Stimulated activated CD4-positive, alpha-beta T cell treated with anti-CD3 and anti-CD28 coated beads, Interleukin-1b, Interleukin-23, amount 100 ng/mL, for 24 hours (primary cell): ENCODE measurements at places on chromosomes 12 and 14.

- no peak for DNase-seq
Observed at GRCh38 chr14:61065656-61066055, 84.6 kb downstream of the SLC38A6 start.

- no peak for DNase-seq
Observed at GRCh38 chr12:40110586-40110985, 4.7 kb upstream of the SLC2A13 start.

- no peak for DNase-seq
Observed at GRCh38 chr12:45458854-45459807, 243.2 kb downstream of the ANO6 start.

GRCh38 chr12:116777245-116777644 lies 39.1 kb downstream of the RNFT2 start:
- DNase-seq = no peak

- DNase-seq = no peak
Observed at GRCh38 chr14:105187935-105188524, 6.9 kb upstream of the NUDT14 start.

DNA sequence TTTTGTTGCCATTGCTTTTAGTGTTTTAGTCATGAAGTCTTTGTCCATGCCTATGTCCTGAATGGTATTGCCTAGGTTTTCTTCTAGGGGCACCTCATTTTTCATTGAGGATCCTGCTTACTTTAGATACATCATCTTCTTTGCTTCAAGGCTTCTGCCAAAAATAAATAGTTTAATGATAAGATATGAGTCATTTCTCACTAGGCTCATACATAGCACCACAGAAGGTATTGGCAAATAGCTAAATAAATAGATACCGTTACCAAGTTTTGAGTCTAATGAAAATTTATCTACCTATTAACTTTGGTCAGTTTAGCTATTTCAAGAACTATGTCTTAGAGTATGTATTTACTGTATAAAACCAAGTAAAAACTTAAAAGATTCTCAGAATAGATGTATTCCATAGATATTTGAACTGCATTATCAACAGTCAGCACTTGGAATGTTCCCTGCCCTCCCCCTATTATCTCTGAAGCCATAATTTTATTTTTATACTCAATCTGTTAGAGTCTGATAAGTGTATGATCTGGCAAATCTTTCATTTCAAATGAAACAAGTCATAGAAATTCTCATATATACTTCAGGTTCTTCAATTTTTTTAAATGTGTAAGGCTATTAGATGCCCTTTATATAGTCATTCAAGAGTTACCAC lies 310.2 kb downstream of the CCDC91 start:
- no peak for DNase-seq

GRCh38 chr14:56587701-56588100 lies 8.1 kb downstream of the TMEM260 start:
- DNase-seq = no peak

- no peak for DNase-seq
Observed at GRCh38 chr14:23110579-23111365, 6.0 kb upstream of the CIROP start.

- no peak for DNase-seq
Observed at GRCh38 chr12:105939181-105939721, 199.5 kb downstream of the NUAK1 start.

DNA sequence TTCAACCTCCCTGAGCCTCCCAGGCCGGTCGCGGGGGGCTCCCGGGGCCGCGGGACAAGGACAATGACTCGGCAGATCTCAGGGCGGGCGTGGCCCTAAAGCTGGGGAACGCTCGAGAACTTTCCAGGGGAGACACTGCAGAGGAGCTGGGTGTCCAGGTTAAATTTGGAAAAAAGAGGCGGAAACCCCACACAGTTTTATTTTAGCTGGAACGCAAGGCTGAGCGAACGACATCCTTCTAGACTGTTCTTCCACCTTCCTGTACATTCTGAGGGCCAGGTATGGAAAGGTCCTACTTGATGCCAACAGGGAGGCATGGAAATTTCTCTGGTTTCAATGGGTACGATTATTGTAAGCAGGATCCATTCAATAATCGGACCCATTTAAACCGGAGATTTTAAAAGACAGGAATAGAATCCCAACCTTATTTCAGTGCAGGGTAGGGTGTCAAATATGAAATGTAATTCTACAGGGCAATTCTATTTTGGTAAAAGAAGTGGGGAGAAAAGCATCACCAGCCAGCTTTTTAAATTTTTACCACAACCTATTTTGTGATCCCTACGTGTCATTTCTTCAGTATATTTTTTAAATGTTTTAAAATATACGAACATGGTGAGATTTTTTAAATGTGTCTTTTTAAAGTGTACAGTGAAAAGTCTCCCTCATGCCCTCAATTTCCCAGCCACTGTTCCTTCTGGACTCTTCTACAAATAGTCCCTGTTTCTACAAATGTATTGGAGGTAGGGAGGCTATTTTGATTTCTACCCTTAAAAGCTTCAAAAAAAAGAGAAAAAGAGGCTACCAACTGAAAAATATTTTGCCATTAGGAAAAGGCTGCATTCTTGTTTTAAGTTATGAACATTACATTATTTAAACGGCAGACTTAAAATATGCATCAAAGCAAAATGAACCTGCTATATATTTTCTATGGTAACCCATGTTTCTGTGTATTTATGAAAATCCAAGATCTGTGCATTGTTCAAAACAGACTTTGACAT lies 1.1 kb upstream of the UBC start:
- DNase-seq = no peak
